ENCODE measurements at places on chromosomes 3 and 15.

DNA sequence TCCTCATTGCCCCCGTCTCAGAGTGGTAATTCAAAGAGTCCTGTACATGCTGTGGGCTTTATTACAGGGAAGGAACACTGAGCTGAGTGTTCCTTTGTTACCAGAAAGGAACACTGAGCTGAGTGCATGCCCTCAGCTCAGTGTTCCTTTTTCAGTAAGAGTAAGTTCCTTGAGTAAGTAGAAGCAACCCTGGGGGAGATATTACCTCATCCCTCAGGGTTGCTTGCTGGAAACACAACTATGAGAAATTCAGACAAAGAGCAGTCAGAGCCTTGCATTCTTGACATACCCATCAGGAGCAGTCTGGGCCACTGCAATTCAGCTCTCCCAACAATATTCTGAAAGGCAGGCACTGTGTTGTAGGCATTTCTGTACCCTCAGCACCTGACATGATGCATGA is 17.0 kb downstream of the CHRM5 start:
- DNase-seq: no peak

GRCh38 chr3:52341123-52341522 is 25.0 kb downstream of the DNAH1 start:
- no peak for DNase-seq

- peak; percentile 77 for DNase-seq
Measured at GRCh38 chr3:105367406-105368213, 901 bp downstream of the ALCAM start.

- DNase-seq: no peak
Measured at GRCh38 chr15:29969562-29970401, 113.0 kb upstream of the GOLGA8J start.

- DNase-seq: no peak
Measured at GRCh38 chr15:100722551-100723314, 120.3 kb downstream of the ASB7 start.

DNA sequence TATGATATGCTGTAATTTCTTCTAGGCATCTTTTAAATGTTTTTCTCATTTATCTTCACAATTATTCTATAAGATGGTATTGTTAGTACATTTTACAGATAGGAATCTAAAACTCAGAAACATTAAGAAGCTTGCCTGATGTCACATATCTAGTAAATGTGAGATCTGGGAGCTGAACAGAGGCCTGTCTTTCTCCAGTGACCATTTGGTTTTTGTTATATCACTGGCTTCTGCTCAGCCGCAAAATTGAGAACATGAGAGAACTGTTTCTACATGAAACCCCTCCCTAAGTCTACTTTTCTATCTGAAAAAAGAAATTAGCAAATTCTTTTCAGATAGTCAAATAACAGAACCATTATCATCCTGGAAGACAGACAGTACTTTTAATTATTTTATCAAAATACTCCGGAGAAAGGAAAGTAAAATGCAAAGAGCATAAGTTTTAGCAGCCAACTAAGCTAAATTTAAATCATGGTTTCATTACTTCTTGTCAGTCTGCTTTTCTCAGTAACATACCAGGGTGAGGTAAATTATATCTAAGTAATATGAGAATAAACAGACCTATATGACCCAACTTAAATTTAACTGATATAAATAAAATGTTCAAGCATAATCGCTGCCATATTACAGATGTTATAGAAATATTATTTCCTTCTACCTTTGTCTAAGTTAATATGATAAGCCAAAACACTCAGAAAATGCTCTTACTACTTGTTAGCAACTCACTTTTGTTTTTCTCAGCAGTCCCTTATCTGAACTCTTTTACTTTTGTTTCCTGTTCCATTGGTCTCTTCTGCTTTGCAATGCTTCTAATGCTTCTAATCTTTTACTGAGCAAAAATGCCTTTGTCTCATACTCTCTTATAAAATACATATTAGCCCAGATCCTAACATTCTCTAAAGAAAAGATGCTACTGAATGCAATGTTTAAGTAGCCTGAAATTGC is 68.0 kb upstream of the MBNL1 start:
- DNase-seq: no peak

DNA sequence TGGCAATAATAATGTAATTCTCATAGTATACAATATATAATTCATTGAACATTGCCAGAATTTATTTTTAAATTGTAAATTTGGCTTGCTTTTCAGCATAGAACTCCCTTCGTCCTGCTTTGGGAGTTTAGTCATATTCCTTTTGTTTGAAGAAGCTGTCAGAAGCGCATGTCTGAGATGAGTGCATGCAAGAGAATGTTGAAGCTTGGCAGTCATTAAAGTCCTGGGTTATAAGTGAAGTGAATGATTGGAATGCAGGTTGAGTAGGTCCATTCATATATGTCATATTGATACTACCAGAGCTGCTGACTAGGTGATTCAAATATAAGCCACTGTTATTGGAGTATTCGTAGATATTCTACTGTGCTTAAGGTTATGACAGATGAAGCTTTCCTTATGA is 243.6 kb upstream of the MDFIC2 start:
- DNase-seq: no peak

- DNase-seq: no peak
Measured at GRCh38 chr3:76352051-76352450, 566.7 kb upstream of the ZNF717 start.

DNA sequence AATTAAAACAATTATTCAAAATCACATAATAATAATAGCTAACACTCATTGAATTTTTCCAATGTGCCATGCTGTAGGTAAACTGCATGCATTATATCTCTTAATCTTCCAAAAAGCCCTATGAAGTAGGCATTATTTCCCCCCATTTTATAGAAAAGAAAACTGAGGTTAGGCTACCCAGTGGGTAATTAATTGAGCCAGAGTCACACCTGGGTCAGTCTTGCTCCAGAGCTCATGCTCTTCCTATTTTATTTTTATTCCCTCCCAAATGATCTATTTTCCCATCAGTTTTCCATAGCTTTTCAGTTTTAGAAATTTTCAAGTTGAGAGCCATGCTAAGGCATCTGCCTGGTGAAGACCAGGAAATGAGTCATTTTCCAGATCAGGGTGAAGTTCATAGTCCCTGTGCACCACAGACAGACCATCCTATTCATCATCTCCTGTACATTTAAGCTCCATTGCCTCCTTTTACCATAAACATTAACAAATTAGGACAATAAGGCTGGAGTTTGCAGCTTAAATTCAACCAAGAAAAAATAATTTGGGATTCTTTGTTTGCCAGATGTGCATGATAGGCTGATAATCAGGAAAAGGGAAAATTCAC is 417.3 kb downstream of the OTOL1 start:
- no peak for DNase-seq

DNA sequence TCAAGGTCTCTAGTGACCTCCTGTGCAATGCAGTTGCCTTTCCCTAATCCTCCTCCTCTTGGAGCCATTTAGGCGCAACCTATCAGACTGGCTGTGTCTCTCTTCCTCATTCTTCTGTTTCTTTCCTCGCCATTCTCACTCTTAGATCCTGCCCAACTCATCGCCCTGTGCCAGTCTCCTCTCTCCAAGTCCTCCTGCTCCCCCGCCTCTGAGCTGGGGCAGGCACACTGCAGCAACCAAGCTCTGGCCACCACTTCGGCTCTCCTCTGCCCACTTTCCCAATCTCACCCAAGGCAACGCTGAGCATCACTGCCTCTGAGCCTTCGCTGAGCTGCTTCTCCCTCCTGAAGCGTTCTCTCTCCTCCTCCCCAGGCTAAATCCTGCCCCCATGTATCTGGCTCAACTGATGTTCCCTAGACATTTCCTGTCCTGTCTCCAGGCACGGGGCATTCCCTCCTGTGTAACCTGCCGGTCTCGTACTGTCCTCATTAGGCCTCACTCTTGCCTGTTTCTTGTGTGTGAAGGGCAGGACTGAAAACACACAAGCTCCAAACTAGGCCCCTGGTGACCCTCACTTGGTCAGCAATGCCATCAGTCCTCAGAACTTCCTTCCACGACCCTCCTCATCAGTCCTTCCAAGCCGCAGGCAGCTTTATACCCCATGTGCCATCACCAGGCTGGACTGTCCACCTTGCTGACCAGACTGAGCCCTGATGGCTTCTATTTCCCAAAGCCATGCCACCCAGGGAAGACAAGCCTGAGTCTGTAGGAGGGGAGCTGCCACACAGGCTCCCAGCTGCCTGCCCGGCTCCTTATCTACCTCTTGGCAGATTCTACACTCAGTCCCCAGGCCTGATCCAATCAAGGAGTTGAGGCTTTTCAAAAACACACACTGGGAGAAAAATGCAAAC is 85.6 kb downstream of the SEC22A start:
- DNase-seq: no peak

DNA sequence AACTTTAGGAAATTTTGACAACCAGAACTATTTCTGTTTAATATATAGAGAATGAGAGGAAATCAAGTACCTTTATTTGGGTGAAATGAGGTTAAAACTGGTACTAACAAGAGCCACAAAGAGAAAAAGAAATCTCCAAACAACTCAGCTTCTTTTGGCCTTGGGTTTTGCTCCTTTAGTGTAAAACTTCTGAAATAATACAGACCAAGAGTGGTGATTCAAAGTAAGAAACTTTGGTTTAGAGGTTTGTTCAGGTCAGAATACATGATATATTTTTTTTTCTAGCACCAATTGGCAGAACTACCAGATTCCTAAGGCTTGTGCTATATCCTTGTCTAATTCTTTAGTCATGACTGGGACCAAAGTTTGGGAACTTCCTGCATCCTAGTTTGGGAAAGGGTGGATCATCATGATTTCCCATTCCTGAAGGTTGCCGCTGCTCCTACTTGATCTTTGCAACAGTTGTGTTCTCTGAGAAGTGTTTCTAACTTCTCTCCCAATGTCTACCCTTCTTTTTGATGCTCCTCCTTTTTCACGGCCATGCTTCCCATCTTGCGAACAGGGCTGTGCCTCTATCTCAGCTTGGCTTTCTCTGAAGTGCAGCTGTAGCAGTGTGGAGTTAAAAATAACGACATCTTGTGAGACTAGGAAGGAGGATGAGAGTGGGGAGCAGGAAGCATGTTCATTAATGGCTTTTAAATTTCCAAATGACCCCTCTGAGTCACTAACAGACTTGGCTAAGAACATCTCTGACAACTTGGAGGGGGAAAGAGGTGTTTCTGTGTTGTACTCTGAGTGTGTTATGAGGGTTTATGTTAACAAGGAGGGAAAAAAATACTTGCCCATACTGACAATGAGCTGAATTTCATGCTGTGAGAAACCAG is 87.7 kb downstream of the KCNAB1 start:
- no peak for DNase-seq

DNA sequence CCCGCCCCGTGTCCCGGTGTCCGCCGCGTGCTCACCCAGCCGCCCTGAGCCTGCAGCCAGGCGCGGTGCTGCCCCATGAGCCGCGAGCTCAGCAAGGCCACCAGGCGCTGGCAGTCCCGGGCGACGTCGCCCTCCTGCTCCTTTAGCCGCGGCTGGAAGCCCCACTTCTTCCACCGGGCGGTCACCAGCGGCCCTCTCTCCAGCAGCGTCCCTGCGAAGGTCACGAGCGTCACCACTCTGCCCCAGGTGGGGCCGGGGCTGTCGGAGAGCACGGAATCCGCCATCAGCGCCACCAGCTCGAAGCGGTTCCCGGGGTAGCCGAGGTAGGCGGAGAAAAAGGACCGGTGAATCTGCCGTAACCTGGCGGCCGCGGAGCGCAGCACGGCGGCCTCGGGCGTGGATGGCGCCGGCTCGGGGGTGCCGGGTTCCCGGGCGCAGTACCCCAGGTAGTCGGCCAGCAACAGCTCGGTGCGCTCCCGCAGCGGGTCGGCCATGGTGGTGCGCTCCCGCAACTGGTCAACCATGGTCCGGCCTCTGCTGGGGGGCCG is 298 bp downstream of the BCL2L10 start:
- peak; percentile 40 for DNase-seq

GRCh38 chr15:39140060-39140604 is 440.7 kb upstream of the THBS1 start:
- DNase-seq: no peak

DNA sequence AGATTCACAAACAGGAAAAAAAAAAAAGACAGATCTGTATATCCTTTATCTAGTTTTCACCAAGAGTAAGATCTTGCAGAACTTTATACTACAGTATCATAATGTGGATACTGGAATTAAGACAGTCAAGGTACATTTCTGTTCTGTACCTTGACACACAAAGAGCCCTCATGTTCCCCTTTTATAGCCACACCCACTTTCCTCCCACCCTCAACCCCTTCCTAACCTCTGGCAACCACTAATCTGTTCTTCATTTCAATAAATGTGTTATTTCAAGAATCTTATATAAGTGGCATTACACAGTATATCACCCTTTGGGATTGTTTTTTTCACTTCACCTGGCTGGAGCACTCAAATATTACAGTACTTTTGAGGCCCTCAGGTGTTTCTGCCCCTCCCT is 3.6 kb upstream of the RAB6B start:
- DNase-seq: no peak

DNA sequence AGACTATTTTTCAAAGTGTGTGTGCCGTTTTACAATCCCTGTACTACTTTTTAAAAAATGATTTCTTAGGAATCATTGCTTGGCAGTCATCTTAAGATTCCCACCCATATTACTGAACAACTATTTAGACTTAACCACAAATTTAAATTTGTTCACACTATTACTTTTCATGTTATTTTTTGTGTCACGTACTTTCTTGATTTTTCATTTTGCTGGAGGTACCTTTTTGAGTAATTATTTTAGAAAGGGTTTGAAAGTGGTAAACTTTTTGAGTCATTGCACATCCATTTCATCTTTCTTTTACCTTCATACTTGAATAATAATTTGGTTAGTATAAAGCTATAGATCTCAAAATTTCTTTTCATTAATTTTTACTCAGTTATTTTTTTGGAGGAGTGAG is 16.9 kb downstream of the CMTM8 start:
- DNase-seq: no peak

DNA sequence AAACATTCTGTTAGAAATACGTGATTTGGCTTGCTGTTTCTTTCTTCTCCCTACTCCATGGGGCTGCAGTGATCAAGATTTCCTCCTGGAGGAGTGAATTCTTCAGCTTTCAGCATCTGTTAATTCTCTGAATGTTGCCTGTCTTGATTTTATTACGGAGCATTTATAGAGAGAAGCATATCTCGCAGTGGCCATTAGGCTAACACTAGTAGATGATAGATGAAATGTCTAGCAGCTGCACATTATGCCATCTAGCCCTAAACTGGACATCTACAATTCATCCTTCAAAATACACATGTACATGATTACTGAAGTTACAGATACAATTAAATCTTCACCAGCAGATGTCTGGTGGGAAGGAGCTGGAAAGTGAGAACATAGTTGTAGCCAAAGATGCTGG is 769.8 kb upstream of the NECTIN3 start:
- DNase-seq: no peak

- no peak for DNase-seq
Measured at GRCh38 chr3:104711406-104711805, 655.3 kb upstream of the ALCAM start.
